Mammary epithelial cell (primary cell): ENCODE measurements at places on chromosomes 1 and 21. TPM values are rescaled to one million over a fixed set of nuclear protein-coding genes. Genes with fewer than 3 reads are reported as not detected.

DNA sequence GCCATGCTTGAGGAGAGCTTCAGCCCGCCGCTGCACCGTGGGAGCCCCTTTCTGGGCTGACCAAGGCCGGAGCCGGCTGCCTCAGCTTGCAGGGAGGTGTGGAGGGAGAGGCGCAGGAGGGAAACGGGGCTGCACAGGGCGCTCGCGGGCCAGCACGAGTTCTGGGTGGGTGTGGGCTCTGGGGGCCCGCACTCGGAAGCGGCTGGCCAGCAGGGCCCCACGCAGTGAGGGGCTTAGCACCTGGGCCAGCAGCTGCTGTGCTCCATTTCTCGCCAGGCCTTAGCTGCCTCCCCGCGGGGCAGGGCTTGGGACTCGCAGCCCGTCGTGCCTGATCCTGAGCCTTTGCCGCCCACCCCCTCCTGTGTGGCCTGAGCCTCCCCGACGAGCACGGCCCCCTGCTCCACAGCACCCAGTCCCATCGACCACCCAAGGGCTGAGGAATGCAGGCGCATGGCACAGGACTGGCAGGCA lies 1554.0 kb downstream of the KCNT2 start:
- no peak for DNase-seq

GRCh38 chr21:43027846-43028731 lies 47.5 kb downstream of the CBS start:
- no peak for DNase-seq

DNA sequence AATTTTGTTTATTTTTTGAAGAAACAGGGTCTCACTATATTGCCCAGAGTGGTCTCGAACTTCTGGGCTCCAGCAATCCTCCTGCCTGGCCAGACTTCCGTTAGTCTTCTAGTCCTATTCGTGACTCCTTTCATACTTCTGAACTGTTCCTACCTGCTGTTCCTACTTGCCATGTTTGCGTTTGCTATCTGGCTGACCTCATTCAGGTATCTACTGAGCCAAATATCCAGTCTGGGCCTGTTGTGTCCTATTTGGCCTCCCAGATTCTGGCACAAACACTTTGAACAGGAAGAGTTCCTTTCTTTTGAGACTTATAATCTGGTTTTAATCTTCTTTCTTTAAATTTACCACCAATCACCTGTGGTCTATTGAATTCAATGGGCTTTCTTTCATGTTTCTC lies 6.9 kb upstream of the NR1I3 start:
- DNase-seq = peak; percentile 81

CCDC185 gene
- total RNA-seq = not detected

KRTAP13-2 gene
- not detected in 2 replicates for total RNA-seq

CD48 gene
- not detected in 2 replicates for total RNA-seq

FCRL5 gene
- total RNA-seq = not detected in 2 replicates
